ENCODE measurements at places on chromosomes 11 and 22.

- no peak for DNase-seq
These were observed at the start of gene HSPA8 for GRCh38 chr11:123061403-123062157. Gene HSPA8 (minus strand): TSS chr11:123062136. CDS start chr11:123061324, 812 bp downstream.

DNA sequence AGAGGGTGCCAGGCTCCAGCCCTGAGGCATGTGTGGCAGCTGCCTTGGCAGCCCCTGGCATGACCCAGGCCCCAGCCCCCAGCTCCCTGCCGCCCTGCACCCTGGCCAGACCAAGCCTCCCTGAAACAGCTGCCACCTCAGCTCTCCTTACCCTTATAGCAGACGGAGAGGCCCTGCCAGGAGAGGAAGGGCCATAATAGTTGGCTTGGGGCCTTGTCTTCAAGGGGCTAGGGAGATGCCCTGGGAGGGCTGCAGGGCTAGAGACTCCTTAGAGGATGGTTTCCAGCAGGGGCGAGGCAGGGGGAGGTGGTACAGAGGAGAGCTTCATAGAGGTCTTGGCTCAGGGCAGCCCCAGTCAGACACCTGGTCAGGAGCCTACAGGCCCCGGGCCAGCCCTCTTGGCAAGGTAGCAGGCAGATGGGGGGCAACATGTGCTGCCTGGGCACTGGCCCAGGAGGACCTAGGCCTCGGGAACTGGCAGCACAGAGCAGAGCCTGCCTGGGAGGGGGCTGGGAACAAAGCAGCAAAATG lies 13.0 kb downstream of the SMTN start:
- no peak for DNase-seq

- DNase-seq, result no peak
These were observed 600 bp upstream of the ESAM start for GRCh38 chr11:124762624-124763155.

DNA sequence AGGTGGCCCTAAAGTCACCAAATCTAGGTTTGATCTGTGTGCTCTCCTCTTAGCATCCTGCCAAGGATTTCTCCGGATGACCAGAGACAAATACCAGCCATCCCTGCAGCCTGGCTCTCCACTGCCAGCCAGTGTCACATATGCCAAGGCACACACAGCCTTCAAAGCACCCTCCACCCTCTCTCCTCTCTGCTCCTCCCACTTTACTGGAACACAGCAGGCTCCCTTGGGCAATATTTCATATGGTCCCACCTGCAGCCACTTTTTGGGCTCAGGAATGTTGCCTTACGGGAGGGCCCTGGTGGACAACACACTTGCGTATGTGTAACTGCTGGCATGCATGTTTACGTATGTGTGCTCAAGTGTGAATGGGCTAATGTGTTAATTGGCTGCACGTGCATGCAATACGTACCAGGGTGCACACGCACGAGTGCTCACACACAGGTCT lies 183.9 kb downstream of the CEP164 start:
- no peak for DNase-seq

- DNase-seq, result no peak
These were observed 246.2 kb upstream of the NCAM1 start for GRCh38 chr11:112715056-112715455.

DNA sequence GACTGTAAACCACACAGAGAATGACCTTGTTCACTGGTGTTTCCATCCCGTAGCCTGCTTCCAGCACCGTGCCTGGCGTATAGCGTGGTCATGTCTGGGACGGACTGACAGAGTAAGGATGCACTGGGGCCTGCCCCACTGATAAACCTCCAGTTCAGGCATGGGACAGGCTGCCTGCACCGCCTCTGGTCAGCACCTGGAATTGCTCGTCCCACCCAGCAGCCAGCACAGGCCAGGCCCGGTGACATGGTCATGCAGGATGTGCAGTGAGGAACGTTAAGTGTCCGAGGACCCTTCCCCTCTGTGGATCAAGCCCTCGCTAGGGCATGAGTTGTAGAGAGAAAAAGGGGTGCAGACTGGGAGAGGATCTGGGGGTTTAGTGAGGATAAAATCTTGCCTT lies 44.8 kb downstream of the LMO1 start:
- DNase-seq, result no peak

DNA sequence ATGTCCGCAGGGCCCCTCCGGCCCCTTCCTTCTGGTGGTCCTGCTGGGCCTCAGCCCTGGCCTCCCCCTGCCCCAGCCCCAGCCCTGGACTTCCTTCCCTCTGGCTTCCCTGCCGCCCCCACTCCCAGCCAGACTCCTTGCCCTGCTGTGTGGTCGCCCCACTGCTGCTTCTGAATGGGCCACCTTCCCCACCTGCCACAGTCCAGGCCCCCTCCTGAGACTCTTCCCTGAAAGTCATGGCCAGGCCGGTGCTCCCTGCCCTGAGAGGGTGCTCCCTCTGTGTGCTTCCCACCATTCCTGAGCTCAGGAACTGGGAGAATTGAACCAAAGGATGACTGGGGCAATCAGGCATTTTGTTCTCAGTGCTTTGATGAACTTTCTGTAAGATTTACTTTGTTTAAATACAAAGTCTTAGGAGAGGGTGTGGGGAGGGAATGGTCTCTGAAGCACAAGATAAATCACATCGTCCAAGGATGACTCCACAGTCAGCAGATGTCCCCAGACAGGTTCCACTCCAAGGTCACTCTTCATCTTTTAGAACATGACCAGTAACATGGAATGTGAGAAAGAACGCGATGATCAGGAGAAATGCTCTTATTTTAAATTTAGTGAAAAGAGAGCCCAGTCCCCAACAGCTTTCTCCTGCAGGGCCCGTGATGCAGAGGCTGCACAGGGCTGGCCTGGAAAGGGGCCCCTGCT lies 774 bp downstream of the APOBEC3D start:
- DNase-seq, result no peak

All from GM12864 (cell line).